ENCODE measurements at places on chromosomes 2 and 18. TPM values are rescaled to one million over a fixed set of nuclear protein-coding genes. Genes with fewer than 3 reads are reported as not detected.

Gene CAPN14
- total RNA-seq = 0.33 TPM

Gene ARHGAP28
- 13.4 TPM for total RNA-seq

Gene CRYGD
- total RNA-seq = not detected

Gene CAVIN2
- 21.0 TPM for total RNA-seq

Gene AGXT
- not detected for total RNA-seq

Gene RMC1
- 30.1 TPM for total RNA-seq

Gene LRATD1
- under 0.01 TPM for total RNA-seq

Gene ANO7
- 0.83 TPM for total RNA-seq

Gene RAMP1
- 2.6 TPM for total RNA-seq

Gene RAX
- total RNA-seq = not detected

Gene MALL
- 39.9 TPM for total RNA-seq

Data from smooth muscle cell of trachea (primary cell).